ENCODE measurements at places on chromosomes 4 and X. TPM values are rescaled to one million over a fixed set of nuclear protein-coding genes. Genes with fewer than 3 reads are reported as not detected.

XPNPEP2 gene
- total RNA-seq: 1.1 TPM

NKRF gene
- total RNA-seq: 13.7 TPM

HEPH gene
- total RNA-seq: not detected

ADGRL3 gene
- not detected for total RNA-seq

ERCC6L gene
- total RNA-seq: 12.0 TPM

HSFX3 gene
- not detected for total RNA-seq

SHOX gene
- total RNA-seq: not detected
